ENCODE measurements at places on chromosomes 2 and 18.

- no peak for DNase-seq
Observed at GRCh38 chr2:67013821-67014220, 383.3 kb upstream of the ETAA1 start.

DNA sequence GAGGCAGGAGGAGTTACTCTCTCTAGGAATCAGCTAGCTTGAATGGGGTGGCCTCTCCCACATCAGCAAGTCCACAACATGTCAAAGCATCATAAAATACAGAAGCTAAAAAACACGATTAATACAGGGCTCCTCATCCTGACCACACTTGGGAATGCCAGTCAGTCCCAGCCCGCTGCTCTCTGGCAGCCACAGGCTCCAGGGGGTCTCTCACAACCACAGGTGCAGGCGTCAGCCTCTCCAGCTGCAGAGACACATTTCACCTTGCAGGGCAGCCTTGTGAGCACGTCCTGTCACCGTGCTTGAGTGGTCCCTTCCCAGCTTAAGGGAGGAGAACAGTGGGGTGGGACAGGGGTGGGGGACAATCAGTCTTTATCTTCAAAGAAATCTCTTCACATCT lies 137.4 kb upstream of the SH3BP4 start:
- DNase-seq: no peak

DNA sequence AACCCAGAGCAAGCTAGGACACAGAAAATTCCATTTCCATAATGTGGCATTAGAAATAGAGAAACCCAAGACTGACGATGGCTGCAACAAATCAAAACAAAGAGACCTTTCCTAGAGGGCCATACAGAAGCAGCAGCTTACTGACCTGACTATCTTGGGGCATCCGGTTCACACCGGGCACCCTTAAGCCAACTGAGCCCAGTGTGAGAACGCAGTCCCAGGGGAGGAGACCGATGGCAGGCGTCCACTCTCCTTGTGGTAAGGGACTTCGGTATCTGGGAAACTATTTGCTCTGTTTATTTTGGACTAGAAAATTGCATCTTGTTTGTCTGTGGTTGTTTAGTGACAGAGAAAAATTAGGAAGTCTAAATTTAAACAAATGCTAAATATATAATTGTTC lies 244.8 kb upstream of the COPS8 start:
- DNase-seq: no peak

DNA sequence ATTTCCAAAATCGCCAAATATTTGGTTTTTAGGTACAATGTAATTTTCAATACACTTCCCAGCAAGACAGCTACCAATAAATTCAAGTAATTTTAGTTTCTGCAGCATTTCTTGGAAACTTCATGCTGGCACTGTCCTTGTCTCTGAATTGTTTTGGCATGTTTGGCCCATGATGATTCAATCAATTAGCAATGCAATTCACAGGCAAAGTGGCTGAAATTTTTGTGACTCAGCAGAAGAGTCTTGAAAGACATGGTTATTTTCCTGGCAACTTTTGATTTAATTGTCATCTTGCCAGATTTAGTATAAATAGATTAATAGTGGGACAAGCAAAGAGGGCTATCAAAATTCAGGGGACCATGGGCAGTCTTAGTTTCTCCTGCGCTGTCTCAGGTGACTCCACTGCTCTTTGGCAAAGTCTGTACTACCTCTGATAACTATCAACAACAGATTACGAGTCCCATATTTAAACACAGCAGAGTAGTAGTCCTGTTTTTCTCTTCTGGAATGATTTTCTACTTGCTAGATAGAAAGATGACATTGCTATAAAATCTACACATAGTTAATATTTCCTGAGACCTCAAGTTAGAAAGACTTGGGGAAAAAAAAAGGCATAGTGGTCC lies 88.9 kb upstream of the CYP26B1 start:
- no peak for DNase-seq

- DNase-seq: no peak
Observed at GRCh38 chr2:43007901-43008300, 215.5 kb upstream of the HAAO start.

GRCh38 chr2:151568501-151568900 lies 158.8 kb downstream of the RIF1 start:
- DNase-seq: no peak

- no peak for DNase-seq
Observed at GRCh38 chr2:26650713-26651469, 9.7 kb upstream of the CIB4 start.

- no peak for DNase-seq
Observed at GRCh38 chr2:7773362-7774360, 856.4 kb downstream of the RNF144A start.

- DNase-seq: no peak
Observed at GRCh38 chr2:108364676-108365297, 13.0 kb upstream of the SULT1C4 start.

DNA sequence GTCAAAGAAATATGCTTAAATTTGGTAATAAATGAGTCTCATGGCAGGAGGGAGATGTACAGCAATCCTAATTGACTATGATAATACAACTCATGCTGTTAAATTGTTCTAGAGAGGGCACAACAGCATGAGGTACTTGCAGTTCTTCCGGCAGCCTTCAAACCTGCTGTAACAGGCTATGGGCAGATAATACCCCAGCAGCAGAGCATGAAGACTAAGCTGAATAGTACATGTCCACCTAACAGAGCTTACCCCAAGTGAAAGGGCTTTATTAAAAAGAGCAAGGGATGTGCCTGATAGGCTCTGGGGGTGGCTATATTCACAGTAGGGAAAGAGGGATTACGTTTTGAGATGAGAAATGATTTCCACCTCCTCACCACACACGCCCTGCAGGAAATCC lies 28.9 kb downstream of the MRO start:
- no peak for DNase-seq

DNA sequence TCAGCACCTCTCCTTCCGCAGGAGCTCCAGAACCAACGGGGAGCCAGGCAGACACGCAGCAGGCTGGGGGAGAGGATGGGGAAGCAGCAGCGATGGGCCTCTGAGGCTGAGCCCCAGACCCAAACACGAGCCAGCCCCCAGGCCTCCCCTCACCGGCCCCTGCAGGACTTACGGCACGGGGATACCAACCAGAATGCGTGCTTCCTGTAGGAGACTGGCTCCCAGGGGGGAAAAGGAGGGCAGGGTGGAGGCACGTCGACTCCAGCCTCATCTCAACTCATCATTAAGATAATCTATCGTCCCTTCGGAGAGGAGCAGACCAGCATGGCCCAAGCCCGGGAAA lies 495.1 kb upstream of the MYT1L start:
- no peak for DNase-seq

- DNase-seq: no peak
Observed at GRCh38 chr2:129751409-129751808, 228.1 kb upstream of the RAB6C start.

GRCh38 chr2:58923869-58924268 lies 682.7 kb upstream of the FANCL start:
- no peak for DNase-seq

- no peak for DNase-seq
Observed at GRCh38 chr2:98487101-98487805, 42.6 kb downstream of the INPP4A start.

DNA sequence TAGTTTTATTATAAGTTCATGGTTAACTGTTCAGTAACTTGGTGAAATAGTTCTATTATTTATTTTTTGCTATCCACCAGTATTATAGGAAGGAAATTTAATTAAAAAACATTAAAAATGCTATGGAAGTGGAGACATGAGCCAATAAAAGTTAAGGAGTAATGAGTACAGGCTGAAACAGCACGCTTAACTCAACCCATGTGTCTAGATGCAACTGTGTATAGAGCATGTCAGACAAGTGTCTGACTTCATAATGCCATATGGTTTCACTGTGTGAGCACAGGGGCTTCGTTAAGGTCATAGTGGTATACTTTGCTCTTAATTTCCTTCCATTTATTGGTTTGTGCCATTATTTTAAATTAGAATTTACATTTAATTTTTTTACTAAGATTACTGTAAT lies 566.8 kb upstream of the NRP2 start:
- no peak for DNase-seq

DNA sequence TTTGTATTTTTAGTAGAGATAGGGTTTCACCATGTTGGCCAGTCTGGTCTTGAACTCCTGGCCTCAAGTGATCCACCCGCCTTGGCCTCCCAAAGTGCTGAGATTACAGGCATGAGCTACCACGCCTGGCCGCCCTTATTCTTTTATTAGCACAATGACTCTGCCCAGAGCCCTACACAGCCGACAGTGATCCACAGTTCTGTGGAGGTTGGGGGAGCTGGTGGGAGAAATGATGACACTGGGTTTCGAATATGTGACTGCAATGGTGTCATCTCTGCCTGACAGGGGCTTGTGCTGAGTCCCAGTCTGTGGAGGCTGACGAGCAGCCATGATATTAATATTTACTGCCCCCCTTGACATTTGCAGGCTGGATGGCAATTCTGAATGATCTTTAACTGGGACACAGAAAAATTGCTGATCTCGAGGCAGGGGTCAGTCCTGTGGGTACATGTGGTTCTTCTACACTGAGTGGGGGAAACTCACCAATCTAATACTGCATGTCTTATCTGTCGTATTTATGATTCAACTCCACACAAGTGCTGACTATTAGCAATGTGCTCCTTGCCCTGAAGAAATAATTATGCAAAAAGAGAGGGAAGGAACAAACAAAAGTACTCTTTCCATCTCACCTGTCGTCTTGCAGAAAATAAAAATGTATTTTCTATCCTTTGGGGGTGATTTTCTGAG lies 6.3 kb upstream of the CTAGE1 start:
- DNase-seq: no peak

DNA sequence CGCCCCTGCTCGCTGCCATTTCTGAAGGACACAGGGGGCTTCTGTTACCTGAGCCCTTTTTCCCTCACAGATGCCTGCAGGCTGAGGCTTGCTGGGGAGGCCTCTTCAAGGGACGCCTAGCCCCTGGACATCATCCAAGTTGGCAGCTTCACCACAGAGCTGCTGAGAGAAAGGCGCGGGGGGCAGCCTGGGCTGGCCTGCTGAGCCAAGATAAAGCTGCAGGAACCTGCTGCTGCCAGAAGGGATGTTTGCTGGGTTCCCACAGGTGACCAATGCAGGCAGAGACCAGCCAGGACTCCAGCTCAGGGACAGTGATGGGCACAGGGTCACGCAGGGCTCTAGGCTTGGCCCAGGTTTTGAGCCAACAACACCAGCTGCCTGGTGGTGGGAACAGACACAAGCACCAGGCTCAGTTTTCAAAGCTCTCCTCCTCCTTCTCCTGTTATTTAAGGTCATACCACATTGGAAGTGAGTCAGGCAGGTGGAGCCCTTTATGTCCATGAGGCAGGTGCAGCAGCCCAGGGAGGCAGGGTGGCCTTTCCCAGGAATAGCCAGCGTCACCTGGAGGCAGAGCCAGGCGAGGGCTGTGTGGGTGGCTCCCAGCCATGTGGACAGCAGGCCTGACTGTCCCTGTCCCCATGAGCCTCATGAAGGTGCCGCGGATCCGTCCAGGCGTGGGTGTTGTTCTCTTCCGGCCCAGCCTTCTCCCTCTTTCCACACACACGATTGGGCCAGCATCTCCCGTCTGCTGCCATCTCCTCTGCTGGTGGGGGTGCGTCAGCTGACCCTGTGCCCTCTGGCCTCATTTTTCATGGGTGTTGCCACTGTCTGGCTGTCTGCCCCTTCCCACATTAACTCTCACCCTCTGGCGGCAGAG lies 515.5 kb upstream of the MYT1L start:
- no peak for DNase-seq

DNA sequence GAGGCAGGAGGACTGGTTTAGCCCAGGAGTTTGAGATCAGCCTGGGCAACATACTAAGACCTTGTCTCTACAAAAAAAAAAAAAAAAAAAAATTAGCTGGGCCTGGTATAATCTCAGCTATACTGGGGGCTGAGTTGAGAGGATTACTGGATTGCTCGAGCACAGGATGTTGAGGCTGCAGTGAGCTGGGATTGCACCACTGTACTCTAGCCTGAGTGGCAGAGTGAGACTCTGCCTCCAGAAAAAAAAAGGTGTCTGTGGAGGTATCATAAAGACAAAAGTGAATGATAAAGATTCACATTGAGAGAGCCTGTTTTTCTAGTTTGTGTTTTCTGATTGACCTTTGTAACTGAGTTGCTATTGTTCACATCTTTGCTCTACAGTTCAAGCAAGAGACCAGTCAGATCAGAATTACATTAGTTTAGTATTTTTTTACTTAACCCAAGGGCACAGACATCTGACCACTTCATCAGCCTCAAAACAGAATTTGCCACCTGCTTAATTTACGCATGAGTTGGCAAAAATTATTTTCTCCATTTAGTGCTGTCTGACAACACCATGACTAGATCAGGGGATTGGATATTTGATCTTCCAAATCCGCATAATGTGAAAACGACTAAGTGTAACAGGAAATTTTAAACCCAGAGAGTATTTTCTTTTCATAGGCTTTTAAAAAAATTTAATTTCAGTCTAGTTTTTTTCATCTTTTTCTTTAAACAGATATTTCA lies 271.0 kb downstream of the TGIF1 start:
- DNase-seq: no peak

DNA sequence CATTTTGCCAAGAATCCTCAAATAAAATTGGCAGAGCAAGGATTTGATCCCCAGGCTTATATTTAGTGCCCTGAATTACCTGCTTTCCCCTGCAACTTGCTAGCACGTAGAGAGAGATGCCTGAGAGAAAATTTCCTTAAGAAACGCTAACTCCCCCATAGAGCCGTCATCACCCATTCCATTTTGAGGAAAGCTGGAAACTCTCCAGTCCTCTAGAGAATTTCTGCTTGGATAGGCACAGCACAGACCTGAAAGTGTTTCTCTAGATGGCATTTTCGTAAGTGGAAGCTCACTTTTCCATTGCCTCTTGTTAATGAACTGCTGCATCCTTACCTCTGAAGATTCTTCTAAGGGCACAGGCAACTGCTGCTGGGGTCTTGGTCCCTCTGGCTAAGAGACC lies 277.8 kb upstream of the SIX2 start:
- no peak for DNase-seq

GRCh38 chr2:166957686-166958085 lies 69.4 kb downstream of the XIRP2 start:
- no peak for DNase-seq

DNA sequence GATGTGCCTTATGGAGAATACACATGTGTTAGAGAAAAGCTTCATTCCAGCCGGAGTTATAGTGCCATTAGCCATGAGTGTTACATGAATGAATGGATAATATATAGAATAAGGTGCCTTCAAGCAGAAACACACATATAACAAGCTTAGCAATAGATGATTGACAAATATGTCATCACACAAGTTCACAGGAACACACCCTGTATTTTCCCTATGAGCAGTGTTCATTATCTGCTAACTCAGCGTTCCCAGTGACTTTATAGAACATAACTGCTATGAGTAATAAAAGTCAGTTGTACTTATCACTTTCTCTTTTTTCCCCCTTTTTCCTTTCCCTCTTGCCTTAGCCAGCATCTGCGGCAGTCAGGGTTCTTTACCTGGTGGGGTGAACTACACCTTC lies 65.1 kb downstream of the TIMM21 start:
- DNase-seq: no peak

Measured in activated naive CD8-positive, alpha-beta T cell treated with anti-CD3 and anti-CD28 coated beads, Interleukin-2, amount 50 U/mL, for 16 hours (primary cell).